ENCODE measurements at places on chromosomes 2 and 18. TPM values are rescaled to one million over a fixed set of nuclear protein-coding genes. Genes with fewer than 3 reads are reported as not detected.

The PASK gene
- total RNA-seq, result 6.5 TPM

The MYO1B gene
- 157 TPM for total RNA-seq

The PLB1 gene
- total RNA-seq, result 2.2 TPM

The ITGA4 gene
- total RNA-seq, result 3.6 TPM

The TCF7L1 gene
- 5.8 TPM for total RNA-seq

The IL1B gene
- total RNA-seq, result 63.4 TPM

The IL1F10 gene
- not detected for total RNA-seq

The CIB4 gene
- not detected for total RNA-seq

The TNS1 gene
- 4.3 TPM for total RNA-seq

The ADD2 gene
- total RNA-seq, result not detected

The CYTIP gene
- total RNA-seq, result not detected

The ALLC gene
- total RNA-seq, result not detected

The FNDC4 gene
- total RNA-seq, result 12.5 TPM

The CHRNA1 gene
- not detected for total RNA-seq
